ENCODE measurements at places on chromosomes 4 and X.

DNA sequence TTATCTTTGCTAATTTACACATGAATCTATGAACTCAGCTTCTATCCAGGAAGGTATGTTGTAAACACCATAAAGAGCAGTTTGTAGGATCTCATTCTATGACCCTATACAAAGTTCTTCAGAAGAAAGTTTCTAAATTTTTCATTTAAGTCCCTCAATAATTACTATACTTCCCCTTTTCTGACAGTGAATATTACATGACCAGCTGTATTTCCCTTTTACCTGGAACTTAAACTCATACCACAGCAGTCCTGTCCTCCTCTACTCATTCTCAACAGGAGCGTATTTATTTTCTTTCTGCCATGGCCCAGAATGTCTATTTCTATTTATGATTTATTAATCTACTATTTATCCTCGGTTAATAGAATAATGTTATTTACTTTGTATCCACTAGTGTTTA is 15.8 kb downstream of the RASGEF1B start:
- DNase-seq = no peak

GRCh38 chr4:52566136-52567031 is 92.7 kb downstream of the USP46 start:
- DNase-seq = no peak

GRCh38 chr4:143355540-143356217 is 19.0 kb downstream of the GAB1 start:
- no peak for DNase-seq

DNA sequence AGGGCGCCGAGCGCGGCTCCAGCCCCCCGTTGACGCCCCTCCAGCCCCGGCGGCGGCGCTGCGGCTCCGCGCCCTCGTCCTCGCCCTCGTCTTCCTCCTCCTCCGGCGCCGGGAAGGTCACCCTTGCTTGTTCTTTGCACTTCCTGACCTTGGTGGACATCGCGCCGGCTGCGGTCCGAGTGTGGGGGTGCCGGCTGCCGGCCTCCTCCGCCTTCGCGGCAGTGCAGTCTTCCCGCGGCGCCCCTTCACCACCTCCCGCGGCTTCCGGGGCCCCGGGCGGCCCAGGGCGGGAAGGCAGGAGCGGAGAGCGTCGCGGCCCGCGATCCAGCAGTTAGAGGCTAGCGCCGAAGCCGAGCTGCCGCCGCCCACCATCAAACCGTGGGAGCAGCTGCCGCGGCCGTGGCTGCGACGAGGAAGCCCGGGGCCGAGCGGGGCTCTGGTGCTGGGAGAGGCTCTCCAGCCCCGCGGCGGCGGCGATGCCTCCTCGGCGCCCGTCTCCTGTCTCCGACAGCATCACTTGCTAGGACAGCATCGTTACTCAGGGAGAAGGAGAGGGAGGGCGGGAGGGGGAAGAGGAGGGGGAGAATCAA is at the start of gene TRPC3:
TSS of gene TRPC3 (minus strand) at position 540 of the 590 bp plus-strand sequence. CDS start at position 160, 380 bp downstream.
- no peak for DNase-seq

DNA sequence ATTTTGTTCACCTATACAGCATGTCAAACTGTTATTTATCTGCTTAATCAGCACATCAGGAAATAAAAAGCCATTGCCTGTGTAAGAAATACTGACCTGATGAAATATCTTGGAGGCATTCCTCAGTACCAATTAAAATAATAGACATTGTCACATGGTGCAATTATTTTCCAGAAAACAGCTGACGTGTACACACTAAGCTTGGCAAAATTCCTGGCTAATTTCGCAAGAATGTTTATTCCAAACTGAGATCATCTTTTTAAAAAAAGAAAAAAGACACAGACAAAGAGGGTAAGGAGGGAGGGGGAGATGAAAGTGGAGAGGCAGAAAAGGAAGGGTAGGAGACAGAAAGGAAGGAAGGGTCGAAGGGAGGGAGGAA is 61.9 kb upstream of the NFKB1 start:
- DNase-seq = no peak

DNA sequence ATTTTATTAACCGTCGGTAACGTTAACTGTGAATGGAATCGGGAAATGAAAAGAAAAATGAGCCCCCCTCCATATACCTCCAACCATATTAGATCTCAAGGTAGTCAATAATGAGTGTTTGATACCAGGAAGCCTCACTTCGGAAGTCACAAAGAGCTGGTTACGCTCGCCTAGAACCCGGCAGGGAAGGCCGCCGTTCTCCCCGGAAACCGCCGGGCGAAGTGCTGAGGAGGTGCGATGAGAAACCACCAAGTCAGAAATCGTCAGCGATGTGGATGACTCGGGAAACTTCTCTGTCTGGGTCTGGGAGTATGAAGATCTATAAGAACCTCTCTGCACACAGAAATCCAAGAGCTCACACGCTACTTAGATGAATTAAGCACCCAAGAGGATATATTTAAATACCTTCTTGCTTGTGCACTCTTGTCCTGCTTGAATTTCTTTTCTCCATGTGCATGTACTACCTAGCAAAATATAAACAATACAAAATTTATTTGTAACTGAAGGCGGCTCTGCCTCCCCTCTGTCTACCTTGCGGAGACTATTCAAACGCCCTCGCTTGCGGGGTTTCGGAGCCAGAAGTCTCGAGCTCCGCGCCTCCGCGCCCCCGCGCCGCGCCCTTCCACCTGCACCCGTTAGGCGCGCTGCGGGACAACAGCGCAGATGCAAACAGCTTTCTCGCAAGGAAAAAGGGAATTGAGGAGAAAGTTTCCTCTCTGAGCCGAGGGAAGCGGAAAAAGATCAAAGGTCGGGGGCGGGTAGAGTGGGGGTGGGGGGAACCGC is 17.8 kb downstream of the NKX6-1 start:
- no peak for DNase-seq

Measured in stimulated activated CD4-positive, alpha-beta T cell treated with anti-CD3 and anti-CD28 coated beads, TNF-alpha, amount 100 ng/mL, for 1 hour (primary cell).